Amygdala (tissue), 56 donors: ENCODE measurements at places on chromosomes 1 and 21.

GRCh38 chr1:167669209-167670124 is 39.4 kb downstream of the RCSD1 start:
- DNase-seq: no peak

DNA sequence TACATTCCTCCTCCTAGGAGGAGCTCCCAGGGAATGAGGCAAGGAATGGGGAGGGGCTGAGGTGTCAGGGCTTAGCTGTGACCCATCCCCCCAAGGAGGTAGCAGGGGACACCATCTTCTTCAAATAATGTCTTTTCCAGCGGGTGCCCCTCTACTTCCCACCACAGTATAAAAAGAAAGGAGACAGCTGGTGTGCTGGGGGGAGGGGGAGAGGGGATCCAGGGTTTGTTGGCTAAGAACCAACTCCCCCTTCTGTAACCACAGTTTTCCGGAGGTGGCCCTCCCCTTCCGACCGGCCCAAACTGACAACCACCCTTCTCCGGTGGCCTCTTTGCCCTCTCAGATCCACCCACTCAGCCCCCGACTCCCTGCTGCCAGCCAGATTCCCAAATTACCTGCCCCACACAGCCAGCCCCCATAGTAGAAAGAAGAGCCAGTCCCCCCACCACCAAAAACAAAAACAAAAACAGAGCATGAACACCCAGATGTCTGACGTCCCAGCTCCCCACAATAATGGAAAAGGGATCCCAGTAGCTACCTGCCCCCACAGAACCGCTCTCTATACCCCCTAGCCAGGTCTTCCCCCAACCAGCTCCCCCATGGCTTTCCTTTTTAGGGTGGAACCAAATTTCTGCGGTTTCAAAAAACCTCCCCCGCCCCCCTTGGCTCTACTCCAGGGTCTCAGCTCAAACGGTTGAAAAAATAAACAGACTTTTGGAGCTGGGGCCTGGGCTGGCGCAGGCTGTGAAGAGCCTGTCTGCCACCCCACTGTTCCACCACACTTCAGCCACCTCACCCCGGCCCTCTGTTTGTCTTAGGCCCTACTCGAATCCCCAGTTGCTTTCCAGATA is 2.1 kb downstream of the ARHGEF2 start:
- DNase-seq: no peak

DNA sequence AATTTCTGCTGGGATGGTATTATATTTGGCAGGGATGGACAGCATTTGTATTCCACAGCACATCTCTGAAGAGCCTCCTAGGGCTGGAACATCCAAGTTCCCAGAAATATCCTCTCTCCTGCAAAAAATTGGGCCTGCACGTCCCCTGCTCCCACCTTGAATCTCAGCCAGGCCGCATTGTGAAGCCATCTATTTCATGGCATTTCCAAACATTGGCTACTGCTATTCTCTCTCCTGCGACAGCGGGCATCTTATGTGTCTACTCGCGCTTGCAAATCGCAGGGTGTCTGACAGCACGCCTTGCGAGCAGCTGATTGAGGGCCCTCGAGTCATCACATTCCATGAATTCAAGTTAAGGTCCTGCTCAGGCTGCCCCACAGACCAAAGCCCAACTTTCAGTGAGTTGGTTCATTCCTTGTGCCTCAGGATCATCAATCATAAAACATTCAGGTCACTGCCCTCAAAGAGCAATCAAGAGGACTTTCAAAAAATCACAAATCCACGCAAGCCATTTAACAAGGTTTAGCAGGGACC is 15.8 kb downstream of the RGS8 start:
- DNase-seq: no peak

GRCh38 chr1:54163051-54163450 is 10.3 kb upstream of the CDCP2 start:
- no peak for DNase-seq

GRCh38 chr1:43493661-43494450 is 36.8 kb upstream of the PTPRF start:
- no peak for DNase-seq

- no peak for DNase-seq
These were observed 23.4 kb upstream of the FMO4 start for GRCh38 chr1:171290621-171291020.

- DNase-seq: no peak
These were observed 428.0 kb upstream of the CAMK1G start for GRCh38 chr1:209155546-209155945.

- DNase-seq: no peak
These were observed 242.7 kb upstream of the JUN start for GRCh38 chr1:59026472-59026948.

GRCh38 chr1:16241221-16241708 is 4.3 kb upstream of the CPLANE2 start:
- no peak for DNase-seq

DNA sequence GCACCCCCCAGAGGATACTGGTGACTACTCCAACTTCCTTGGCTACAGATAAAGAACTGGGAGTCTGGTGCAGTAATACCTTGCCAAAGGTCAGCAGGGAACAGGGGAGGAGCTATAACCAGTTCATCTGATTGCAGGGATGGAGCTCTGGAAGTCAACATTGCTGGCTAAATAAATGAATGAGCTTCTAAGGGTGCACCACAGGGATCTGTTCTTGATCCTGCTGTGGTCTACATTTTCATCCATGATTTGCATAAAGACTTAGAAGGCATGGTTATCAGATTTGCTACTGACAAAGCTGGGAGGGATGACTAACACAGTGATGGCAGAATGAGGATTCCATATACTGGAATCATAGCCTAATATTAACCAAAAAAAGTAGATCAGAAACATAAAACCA is 18.3 kb downstream of the PLEKHA6 start:
- DNase-seq: no peak

DNA sequence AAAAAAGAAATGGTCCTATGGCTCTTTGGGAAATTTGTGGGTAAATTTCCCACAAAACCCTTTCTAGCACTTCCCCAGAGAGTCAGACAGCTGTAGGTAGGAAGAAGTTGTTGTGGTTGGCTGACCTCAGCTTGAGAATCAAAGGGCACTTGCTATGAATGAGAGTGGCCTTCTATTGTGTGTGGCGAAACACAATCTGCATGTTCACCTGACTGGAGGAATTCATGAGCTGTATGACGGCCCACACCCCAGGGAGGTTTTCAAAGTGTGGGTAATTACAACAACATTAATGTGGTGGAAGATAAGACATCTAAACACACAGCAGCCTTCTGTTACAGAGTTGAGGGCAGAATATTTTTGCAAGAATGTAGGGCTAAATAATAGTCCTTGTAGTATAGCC is 38.8 kb downstream of the NGF start:
- DNase-seq: no peak

DNA sequence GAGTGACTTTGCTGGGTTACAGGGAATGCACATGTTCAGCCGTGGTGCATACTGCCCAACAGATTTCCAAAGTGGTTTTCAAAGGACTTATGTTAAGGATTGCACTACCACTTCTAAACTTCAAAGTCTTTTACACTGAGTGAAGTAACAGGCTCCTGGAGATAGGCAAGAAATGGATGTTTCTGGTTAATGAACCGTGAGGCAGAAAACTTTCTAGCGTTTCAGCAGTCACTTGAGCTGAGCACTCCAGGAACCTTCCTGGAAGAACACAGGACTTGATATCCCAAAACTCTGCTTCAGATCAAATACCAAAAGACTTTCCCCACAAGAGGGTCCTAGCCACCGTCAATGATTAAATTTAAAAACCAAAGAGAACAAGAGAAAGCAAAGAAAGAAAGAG is 74.3 kb upstream of the ATP1A1 start:
- no peak for DNase-seq

GRCh38 chr1:9078752-9079500 is 9.5 kb upstream of the SLC2A5 start:
- DNase-seq: no peak

GRCh38 chr1:170893655-170894297 is 41.6 kb upstream of the MROH9 start:
- DNase-seq: no peak

DNA sequence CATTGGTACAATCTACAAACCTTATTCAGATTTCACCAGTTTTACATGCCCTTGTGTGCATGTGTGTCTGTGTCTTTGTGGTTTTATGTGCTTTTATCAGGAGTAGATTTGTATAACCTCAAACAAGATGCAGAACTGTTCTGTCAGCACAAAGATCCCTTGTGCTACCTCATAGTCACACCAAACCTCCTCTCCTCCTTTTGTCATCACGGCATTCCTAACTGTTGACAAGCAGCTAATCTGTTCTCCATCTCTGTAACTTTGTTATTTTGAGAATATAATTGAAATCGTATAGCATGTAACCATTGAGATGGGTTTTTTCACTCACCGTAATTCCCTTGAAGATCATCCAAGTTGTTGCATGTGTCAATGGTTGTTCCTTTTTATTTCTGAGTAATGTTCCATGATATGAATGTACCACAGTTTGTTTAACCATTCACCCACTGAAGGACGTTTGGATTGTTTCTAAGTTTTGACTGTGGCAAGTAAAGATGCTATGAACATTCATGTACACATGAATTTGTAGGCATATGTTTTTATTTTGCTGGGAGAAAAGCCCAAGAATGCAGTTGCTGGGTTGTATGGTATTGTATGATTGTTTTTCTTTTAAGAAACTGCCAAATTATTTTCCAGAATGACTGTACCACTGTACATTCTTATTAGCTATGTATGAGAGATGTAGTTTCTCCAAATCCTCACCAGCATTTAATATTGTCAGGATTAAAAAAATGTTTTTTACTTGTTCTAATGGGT is 78.1 kb upstream of the B3GALT2 start:
- no peak for DNase-seq

DNA sequence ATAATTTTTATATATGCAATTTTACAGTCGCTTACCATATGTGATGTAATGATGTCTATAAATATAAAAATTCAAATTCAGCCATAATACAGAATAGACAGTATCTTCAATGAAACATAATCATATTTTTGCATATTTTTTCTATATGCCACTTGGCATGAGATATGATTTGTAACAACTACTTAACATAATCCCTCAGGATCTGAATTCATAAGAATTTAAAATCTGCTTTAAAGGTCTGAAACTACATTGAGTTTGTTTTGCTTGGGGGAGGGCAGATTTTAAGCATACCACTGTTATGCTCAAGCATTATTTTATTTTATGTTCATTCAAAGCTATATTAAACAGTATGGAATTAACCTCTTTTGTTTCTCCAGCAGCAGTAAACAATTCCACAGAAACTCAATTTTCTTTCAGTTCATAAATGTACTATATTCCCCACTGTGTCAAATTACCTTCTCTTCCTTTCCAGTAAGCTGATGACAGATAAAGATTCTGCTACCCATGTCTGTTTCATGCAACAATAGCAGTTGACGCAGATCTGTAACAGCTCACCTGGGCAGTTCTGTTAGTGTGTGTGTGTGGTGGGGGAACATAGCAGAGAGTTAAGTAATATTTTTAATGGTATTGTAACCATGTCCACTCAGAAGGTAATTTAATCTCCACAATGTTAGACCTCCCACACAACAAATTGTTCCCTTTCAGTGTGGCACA is 224.8 kb downstream of the NTNG1 start:
- DNase-seq: no peak

GRCh38 chr1:40948741-40949443 is 30.6 kb upstream of the CTPS1 start:
- no peak for DNase-seq

DNA sequence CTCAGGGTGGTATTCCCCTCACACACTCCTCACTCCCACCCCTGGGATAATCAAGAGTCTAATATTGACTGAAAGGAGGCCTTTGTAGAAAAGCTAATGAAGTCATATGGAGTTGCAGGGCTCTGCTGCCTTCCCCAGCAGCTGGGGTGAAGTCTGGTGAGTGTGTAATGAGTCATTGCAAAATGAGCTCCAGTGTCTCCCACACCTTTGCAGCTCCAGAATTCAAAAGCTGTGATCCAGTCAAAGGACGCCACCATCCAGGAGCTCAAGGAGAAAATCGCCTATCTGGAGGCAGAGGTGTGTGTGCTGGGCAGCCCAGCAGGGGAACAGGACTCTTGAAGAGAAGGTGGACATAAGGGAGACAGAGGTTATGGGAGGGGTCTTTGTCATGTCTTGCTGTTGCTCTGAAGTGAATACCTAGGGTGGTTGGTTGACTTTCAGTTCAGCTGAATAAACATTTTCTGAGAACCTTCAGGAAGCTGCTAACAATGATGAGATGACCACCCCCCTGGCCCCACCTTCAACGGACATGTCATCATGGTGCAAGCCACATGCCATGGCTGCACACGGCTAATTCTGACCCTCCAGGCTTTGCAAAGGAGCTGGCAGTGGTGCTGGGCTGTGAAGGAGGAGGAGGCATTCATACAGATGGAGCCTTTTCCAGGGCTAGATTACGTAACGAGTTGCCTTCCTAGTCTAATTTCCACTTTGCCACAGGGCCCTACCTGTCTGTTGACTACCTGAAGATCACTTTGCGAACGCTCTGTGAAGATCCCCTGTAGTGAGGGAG is 32.2 kb upstream of the SNX27 start:
- no peak for DNase-seq

DNA sequence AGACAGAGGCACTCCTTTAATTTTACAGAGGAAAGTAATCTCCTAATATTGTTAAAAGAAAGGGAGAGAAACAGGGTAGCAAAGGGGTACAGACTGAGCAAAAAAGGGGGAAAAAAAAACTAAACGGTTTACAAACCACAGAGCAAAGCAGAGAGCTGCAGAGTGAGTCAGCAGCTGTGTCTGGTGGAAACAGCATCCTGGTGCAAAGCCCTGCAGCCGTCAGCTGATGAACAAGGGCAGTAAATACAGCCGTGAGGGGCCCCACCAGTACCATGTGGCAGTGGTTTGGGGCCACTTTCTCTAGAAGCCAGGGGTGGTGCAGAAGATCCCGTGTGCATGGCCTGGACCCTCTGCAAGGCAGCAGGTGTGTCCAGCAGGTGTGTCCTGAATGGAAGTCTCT is 111.3 kb downstream of the ERG start:
- DNase-seq: no peak

GRCh38 chr1:117828201-117828600 is 101.2 kb downstream of the GDAP2 start:
- DNase-seq: no peak

GRCh38 chr21:44506279-44507255 is 33.4 kb downstream of the KRTAP10-1 start:
- no peak for DNase-seq

- DNase-seq: no peak
These were observed 17.9 kb downstream of the TNFRSF8 start for GRCh38 chr1:12080773-12081556.

DNA sequence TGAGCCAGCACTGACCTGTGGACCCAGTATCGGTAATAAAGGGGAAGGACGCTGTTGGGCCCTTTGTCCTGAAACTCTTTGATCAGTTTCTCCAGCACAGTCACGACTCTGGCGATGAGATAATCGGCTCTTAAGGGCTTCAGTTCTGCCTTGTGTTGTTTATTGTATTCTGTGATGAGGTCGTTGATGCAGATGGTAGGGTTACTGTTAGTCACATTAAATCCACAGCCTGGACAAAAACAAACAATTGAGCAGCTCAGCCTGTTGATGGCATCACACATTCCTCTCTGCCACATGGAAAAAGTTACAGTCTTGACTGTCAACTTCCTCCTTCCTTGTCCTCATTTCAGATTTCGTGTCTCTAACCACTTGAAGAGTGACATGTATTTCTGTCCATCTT is 57.6 kb downstream of the SIM2 start:
- peak; percentile 13 for DNase-seq
